Right ventricle myocardium inferior (tissue), 1 donor: ENCODE measurements at places on chromosomes 2 and 18. TPM values are rescaled to one million over a fixed set of nuclear protein-coding genes. Genes with fewer than 3 reads are reported as not detected.

Gene COA5
- total RNA-seq = 25.6 TPM

Gene CHPF
- 92.2 TPM for total RNA-seq

Gene TEX44
- not detected for total RNA-seq

Gene HIBCH
- 21.2 TPM for total RNA-seq

Gene WNT10A
- total RNA-seq = not detected

Gene BCL2L11
- total RNA-seq = 9.1 TPM

Gene FAP
- total RNA-seq = 0.62 TPM

Gene POTEI
- total RNA-seq = not detected

Gene SPTBN1
- total RNA-seq = 439 TPM

Gene RND3
- total RNA-seq = 22.1 TPM

Gene RSAD2
- total RNA-seq = 3.3 TPM

Gene AFF3
- 6.8 TPM for total RNA-seq

Gene DNAJC27
- total RNA-seq = 9.8 TPM

Gene ABCA12
- total RNA-seq = not detected

Gene MC5R
- total RNA-seq = not detected

Gene NDC80
- total RNA-seq = 0.54 TPM

Gene RFTN2
- total RNA-seq = 7.5 TPM

Gene LRRC30
- not detected for total RNA-seq

Gene HMSD
- total RNA-seq = not detected

Gene RNF144A
- 16.9 TPM for total RNA-seq

Gene LYG2
- total RNA-seq = not detected

Gene ABCG8
- 0.32 TPM for total RNA-seq

Gene MERTK
- 6.6 TPM for total RNA-seq

Gene GPR45
- not detected for total RNA-seq

Gene ABCG5
- total RNA-seq = not detected

Gene REG1A
- total RNA-seq = not detected

Gene PRSS56
- 0.11 TPM for total RNA-seq

Gene ANKRD44
- 10.5 TPM for total RNA-seq

Gene SLC9A4
- not detected for total RNA-seq

Gene CD8B2
- not detected for total RNA-seq

Gene PLGLB1
- 1.4 TPM for total RNA-seq
